Dermis blood vessel endothelial cell (primary cell): ENCODE measurements at places on chromosomes 12 and 14. TPM values are rescaled to one million over a fixed set of nuclear protein-coding genes. Genes with fewer than 3 reads are reported as not detected.

- no peak for DNase-seq
Observed at GRCh38 chr12:25317553-25317952, 66.8 kb upstream of the KRAS start.

- no peak for DNase-seq
Observed at GRCh38 chr12:53200107-53200457, 7.0 kb downstream of the ITGB7 start.

DNA sequence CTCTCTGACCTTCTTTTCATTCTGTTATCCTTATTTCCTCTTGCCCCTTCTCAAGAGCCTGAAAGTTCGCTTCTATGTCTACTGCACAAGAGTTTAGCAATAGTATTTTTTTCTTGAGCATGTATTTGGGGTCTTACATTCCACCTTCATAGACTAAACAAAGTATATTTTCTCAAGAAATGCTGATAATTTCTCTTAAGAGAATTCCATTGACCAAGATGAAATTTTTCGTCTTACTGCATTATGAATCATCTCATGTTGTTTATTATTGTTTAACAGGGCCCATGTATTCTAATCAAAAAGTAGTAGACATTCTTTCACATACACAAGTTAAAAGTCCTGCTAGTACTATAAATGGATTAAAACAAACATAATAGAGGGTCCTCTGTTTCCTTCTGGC, 219.3 kb downstream of the C12orf50 start:
- no peak for DNase-seq

- no peak for DNase-seq
Observed at GRCh38 chr12:102513272-102513671, 32.9 kb upstream of the IGF1 start.

GRCh38 chr12:108527166-108527496, 12.1 kb downstream of the FICD start:
- no peak for DNase-seq

GRCh38 chr14:60655898-60656685, 6.8 kb upstream of the SIX1 start:
- DNase-seq = no peak

GRCh38 chr12:5898874-5899273, 46.2 kb downstream of the ANO2 start:
- no peak for DNase-seq

The RHEBL1 gene
- total RNA-seq = 1.2 and 2.0 TPM in 2 replicates

The ALKBH1 gene
- total RNA-seq = 12.0 and 14.1 TPM in 2 replicates

The TDRD9 gene
- 3.0 and 4.3 TPM in 2 replicates for total RNA-seq

The NXPH4 gene
- total RNA-seq = 0.51 TPM in 1 of 2 replicates, not detected in the other

The ZC3H10 gene
- total RNA-seq = 4.7 and 5.6 TPM in 2 replicates

The ELK3 gene
- 45.6 and 95.3 TPM in 2 replicates for total RNA-seq
